Posterior vena cava (tissue), 2 donors: ENCODE measurements at places on chromosomes 5 and 9. TPM values are rescaled to one million over a fixed set of nuclear protein-coding genes. Genes with fewer than 3 reads are reported as not detected.

Gene VLDLR
- total RNA-seq, result 44.4 TPM

Gene PMPCA
- 30.8 TPM for total RNA-seq

Gene PCDHGA10
- 6.6 TPM for total RNA-seq

Gene C5orf22
- 20.3 TPM for total RNA-seq

Gene PCDHA8
- not detected for total RNA-seq

Gene SLIT3
- 140 TPM for total RNA-seq

- no peak for DNase-seq
Observed at GRCh38 chr5:59393585-59394420, 499.7 kb downstream of the PDE4D start.

GRCh38 chr9:15068261-15068660 lies 158.0 kb upstream of the FREM1 start:
- no peak for DNase-seq

DNA sequence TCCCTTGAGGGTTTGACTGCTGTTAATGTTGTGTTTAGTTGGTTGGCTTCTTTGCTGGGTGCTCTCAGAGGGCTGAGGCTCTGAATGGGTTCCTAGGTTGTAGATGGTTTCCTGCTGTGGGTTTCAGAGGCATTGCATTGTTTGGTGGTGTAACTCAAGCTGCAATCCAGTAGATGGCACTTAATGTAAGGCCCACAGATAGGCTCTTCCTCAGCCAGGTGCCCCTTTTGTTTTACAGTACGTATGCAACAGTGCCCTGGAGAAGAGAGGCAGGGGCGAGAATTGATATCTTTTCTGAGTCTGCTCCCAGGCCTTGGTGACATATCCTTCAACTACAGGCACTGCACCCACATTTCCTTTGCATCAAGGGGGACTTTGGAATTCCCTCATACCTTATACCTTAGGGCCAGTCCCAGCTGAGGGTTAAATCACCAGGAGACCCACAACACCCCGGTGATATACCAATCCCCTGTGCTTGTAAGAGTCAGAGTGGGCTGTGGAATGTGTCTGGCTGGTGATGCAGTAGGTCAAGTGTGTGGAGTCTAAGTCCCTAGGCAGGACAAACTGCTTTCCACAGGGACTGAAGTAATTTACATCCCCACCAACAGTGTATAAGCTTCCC lies 7.0 kb upstream of the UGT3A2 start:
- no peak for DNase-seq

GRCh38 chr9:122309861-122310260 lies 45.2 kb downstream of the MRRF start:
- DNase-seq, result no peak

DNA sequence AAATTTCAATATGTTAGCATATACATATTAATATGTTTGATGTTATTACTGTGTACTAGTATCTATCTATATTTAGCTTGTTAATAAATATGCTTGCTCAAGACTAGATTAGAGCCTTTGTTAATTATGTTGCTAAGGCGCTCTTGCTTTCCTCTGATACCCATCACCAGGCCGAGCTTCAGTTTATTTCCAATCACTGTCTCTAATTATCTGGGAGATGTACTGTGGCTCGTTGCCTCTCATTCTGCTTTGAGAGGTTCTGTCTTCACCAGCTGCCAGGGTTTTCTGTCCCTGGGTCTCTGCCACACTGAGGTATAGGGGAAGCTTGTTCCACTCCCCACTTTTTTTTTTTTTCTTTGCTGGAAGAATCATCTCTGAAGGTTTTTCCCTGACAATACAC lies 21.0 kb upstream of the TAF11L2 start:
- no peak for DNase-seq
